ENCODE measurements at places on chromosomes 12 and 14.

DNA sequence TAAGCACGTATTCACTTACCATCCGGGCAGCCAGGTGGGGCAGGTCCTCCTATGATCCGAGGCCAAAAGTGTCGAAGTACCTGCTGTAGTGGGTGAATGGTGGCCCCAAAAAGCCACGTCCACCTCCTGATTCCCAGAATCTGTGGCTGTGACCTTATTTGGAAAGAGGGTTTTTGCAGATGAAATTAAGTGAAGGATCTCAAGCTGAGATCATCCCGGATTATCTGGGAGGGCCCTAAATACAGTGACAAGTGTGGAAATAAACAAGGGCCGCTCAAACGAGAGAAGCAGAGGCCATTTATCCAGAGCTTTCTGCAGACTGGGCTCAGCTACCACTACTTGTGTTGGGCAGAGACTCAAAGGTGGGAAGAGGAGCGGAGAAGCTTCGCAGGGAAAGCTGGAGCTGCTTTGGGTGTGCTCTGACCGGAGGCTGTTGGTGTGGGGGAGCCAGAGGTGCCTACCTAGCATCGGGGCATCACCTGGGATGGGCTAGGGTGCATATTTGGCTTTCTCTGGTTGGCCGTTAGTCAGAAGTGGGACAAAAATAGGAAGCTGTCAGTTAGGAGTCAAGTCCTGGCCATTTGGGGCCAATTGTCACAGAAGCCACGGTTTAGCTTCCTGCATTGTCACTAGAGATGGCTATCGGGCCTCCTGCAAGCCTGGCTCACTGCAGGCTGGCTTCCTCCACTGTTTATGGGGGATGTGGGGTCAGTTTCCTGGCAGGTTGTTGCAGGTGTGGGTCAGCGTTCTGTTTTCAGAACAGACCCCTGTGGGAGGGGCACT, 27.8 kb upstream of the DLK1 start:
- DNase-seq: no peak

- peak; percentile 95 for DNase-seq
These were observed 6.1 kb upstream of the FOXJ2 start for GRCh38 chr12:8026291-8026900.

GRCh38 chr12:49667325-49668090, 39.7 kb downstream of the FMNL3 start:
- no peak for DNase-seq

DNA sequence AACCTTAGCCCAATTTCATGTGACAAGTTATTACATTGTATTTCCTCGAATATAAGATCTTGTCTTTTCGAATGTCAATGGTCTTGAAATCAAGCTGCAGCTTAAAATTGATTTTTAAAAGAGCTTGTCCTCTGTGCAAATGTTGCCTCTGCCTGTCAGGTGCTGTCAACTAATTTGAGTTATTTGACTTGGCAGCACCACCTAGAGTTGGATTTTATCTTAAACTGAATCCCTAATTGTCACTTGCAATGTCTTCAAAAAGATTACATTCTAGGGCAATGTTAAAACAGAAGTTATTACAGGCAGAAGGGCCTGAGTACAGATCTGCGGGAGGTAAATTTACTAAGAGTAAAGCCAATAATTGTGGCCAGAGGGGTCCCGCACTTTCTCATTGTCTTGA, 26.2 kb upstream of the TUNAR start:
- DNase-seq: no peak

- no peak for DNase-seq
These were observed 11.8 kb downstream of the MYL2 start for GRCh38 chr12:110908377-110909152.

GRCh38 chr12:89949457-89950195, 241.0 kb upstream of the ATP2B1 start:
- peak; percentile 30 for DNase-seq

GRCh38 chr14:60488175-60488574, 2.3 kb upstream of the C14orf39 start:
- no peak for DNase-seq

DNA sequence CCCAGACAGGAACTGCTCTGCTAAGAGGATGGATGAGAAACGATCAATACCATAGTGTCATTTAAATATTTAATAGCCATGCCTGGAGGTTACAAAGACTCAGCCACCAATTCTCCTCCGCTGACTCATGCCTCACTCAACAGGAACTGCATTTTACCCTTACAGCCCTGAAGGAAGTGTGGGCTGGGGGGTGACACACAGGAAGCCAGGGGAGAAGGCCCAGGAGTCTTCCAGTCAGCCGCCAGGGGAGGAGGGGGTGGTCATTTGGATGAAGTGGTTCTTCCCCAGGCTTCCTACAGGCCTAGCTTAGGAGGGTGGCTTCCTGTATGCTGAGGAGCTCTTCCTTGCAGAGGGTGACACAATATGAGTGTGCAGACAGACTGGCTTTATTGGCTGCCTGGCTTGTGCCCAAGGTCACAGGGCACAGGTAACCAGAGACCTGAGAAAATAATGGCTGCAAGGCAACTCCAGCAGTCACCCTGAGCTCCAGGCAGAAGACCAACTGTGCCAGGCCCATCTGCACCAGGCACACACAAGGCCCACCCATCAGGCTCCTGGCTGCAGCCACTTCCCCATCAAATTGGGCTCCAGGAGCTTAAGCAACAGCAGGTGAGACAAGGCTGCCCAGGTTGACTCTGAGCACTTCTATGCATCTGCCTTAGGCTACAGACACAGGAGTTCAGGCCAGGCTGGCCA, 30.6 kb upstream of the RPLP0 start:
- peak; percentile 94 for DNase-seq

DNA sequence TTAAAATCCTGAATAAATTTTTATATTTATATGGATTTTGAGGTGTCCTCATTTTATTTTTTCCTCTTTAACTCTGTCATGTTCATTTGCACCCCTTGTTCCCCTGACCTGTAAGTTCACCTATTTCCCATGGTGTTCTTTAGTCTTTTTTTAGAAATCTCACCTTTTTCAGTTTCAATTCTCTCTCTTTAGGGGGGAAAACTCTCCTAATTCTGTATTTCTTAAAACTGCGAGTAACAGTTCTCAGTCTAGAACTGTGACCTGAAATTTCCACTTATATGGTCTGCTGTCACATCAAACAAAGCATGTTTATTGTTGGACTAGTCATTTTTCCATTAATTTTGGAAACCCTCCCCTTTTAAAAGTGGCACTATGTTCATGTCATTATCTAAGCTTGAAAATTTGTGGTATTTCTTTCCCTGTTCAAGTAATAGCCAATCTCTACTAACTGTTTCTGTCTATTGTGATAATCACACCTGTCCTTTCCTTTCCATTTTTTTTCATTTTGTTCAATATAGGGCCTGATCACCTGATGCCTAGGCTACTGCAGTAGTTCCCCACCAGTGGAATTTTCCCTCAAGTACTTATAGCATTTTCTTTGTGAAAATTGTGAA, 14.0 kb upstream of the FBXO33 start:
- DNase-seq: no peak

DNA sequence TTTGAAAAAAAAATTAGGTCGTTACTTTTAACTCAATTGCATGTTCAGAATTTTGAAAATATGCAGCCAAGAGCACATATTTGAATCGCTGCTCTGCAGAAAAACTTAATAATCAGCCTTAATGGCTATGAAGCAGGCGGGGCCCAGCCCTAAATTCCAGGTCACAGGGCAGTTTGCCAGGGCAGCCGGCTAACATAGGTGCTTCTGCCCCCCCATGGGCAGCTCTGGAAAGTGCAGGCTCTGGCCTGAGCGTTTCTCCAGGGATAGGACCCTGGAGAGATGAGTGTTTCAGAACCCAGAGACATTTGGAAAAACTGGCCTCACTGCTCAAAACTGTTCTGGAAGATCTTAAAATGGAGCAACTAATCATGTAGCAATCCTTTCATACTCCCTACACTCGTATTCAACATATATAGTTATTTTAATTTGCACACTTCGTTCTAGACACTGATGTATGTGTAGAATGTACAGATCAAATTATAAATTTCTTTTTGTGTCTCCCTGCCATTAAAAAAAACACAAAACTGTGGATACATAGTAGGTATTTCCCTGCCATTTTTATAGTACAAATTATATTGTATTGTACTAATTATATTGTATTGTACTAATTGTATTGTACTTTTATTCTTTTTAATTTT, 26.0 kb upstream of the PTGR2 start:
- peak; percentile 57 for DNase-seq

GRCh38 chr12:131132118-131132892, 178.6 kb downstream of the ADGRD1 start:
- peak; percentile 16 for DNase-seq

DNA sequence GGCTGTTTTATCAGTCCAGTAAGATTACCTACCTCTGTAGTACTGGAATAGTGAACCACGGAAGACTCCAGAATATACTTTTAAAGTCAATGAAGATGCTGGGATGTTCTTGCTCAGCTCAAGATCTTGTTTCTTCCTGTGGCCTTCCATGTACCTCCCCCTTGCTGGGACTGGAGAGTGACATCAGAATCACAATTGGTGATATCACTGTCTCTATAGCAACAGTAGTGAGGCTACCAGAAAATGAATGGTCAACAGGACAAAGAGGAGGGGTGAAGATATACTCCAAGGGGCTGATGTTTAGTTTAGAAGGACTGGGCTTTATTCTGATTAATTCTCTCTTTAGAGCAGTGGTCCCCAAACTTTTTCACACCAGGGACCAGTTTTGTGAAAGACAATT, 3.8 kb downstream of the AKAP3 start:
- no peak for DNase-seq

DNA sequence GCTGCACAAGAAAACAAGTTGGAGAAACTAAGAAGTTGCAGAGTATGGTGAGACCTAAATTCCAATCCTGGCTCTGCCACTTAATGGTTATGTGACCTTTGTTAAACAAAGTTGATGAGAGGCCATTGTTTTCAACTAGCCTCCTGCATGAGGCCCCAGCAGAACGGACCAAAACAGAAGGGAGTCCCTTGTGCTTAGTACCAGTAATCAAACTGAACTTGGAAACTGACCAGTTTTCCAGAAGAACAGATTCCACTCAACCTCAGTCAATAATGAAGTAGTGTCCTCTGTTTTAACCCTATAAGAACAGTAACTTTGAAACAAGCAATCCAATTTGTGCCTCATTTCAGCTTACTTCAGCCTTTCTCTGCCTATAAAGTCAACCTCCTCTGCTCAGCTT, 69.9 kb downstream of the C12orf56 start:
- DNase-seq: no peak

DNA sequence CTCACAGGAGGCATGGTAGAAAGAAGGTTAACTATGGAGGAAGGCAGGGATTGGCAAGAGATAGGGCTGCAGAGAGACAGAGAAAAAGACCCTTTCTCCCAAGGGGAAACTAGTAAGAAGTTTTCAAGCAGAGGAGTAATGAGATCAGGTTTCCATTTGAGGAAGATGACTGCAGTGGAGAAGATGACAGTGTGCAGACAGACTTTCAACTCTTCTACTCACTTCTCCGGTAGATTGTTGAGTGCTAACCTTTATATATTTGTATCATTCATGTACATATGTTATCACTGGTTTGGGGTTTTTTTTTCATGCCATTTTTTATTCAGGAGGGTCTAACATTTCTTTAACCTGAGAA, 5.9 kb upstream of the B3GNT4 start:
- no peak for DNase-seq

GRCh38 chr12:5480938-5481303, 49.0 kb downstream of the NTF3 start:
- no peak for DNase-seq

DNA sequence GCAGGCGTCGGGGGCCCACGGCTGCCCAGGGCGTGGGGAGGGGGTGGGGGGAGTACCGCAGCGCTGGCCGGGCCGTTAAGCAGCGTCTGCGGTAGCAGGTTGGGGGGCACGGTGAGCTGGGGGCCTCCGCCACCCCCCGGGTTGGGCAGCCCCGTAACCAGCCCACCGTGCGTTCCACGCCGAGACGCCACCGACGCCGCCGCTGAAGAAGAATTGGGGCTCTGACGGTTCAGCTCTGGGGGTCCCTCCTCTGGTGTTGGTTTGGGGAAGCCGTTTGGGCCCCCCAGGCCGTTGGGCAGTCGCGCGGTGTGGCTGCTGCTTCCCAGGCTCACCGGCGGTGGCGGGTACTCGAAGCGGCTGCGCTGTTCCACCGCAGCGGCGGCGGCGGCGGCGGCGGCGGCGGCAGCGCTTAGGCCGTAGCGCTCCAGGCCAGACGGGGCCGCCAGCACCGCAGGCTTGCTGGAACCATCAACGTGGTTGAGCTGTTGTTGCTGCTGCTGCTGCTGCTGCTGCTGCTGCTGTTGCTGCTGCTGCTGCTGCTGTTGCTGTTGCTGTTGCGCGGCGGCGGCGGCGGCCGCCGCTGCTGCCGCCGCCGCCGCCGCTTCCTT, 1.5 kb downstream of the IRF2BPL start:
- no peak for DNase-seq

DNA sequence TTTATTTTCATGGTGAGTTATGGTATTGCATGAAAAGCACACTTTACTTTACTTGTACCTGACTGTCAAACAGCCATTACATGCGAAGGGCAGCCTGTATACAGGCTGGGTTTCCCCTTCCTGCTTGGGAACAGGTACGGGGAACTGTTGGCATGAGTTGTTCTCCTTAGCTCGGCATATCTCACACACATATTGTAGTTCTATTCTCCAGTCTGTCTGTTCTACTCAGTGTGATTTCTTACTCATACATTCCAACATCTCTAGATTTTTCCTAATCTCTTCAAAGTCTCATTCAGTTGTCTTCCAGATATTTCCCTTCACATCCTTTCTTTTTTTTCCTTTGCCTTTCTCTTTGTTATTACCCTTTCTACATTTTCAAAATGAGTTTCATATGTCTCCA, 83.9 kb downstream of the HMGA2 start:
- no peak for DNase-seq

- DNase-seq: no peak
These were observed 6.6 kb upstream of the RAB3IP start for GRCh38 chr12:69732088-69732487.

- DNase-seq: no peak
These were observed 3.9 kb upstream of the TM7SF3 start for GRCh38 chr12:27018037-27018436.

DNA sequence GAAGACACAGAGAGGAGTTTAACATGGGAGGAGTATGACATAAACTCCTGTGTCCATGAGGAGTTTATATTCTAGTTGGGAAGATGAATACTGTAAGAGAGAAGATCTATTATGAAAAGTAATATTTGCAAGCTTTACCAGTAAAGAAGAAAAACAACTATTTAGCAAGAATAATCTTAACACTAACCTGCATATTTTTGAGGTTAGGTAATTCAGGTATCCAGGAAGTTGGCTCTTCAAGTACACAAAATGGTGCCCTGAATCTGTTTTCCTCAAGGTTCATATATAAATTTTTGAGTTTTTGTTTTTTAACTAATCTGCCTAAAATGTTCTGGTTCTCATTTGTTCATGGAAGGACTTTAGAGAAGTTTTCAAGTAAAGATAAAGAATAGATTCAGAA, 33.9 kb upstream of the KCNMB4 start:
- DNase-seq: no peak

GRCh38 chr14:61034416-61035120, 53.5 kb downstream of the SLC38A6 start:
- peak; percentile 90 for DNase-seq

Measured in NCI-H2029 (cell line).